Thymus (tissue), 14 donors: ENCODE measurements at places on chromosomes 2 and 18.

GRCh38 chr2:182814804-182815203 is 51.6 kb downstream of the FRZB start:
- no peak for DNase-seq

- no peak for DNase-seq
Measured at GRCh38 chr18:3401669-3402620, 48.0 kb upstream of the TGIF1 start.

GRCh38 chr2:162475661-162476060 is 131.7 kb downstream of the GCA start:
- no peak for DNase-seq

- DNase-seq, result no peak
Measured at GRCh38 chr2:111940333-111941196, 42.2 kb downstream of the MERTK start.

DNA sequence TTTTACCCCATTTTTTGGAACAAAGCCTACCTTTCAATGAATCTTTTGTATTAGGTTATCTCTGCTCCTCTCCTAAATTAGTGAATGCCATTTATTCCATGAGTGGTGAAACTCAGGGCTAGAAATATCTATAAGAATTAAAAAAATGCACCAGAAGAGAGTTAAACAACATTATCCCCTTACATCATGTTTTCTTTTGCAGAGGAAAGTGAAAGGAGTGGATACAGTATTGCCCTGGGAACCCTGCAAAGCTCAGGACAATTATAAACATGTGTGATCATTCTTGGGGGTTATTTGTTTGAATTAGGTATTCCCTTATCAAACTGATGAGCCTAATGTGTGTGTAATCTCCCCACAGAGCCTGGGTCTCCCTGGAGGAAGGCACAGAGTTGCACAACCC is 559.2 kb downstream of the RNF144A start:
- DNase-seq, result no peak

- no peak for DNase-seq
Measured at GRCh38 chr2:199855812-199856211, 4.8 kb upstream of the FTCDNL1 start.

DNA sequence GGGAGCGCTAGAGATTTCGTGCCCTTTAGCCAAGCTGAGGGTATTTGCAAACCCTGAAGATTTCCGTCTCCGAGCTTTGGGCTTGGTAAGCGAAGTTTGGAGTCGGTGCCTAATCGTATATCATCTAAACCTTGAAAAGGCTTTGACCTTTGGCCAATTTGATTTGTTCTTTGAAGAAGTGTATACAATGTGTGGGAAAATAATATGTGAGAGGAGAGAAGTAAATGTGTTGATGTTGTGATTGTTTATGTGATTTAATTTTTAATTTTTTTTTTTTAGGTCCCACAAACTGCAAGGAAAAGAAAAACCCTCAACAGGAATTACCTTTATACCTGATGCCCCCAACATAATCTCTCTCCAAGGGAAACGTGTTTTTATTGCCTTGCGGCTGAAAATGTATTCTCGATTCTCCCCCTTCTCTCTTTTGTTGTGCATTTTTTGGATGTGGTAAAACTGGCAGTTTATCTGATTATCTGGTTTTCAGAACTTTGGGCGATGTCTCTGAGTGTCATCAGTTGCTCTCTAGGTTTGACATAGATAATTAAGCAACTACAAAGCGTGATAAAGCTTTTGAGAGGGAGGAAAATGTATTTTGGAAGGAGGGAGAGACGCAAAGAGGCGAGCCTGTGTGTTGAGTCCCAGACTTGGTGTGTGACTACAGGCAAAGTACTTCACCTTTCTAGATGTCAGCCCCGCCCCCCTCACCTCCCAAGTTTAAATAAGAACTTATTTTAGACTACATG is 912 bp upstream of the FBXO11 start:
- peak; percentile 68 for DNase-seq

DNA sequence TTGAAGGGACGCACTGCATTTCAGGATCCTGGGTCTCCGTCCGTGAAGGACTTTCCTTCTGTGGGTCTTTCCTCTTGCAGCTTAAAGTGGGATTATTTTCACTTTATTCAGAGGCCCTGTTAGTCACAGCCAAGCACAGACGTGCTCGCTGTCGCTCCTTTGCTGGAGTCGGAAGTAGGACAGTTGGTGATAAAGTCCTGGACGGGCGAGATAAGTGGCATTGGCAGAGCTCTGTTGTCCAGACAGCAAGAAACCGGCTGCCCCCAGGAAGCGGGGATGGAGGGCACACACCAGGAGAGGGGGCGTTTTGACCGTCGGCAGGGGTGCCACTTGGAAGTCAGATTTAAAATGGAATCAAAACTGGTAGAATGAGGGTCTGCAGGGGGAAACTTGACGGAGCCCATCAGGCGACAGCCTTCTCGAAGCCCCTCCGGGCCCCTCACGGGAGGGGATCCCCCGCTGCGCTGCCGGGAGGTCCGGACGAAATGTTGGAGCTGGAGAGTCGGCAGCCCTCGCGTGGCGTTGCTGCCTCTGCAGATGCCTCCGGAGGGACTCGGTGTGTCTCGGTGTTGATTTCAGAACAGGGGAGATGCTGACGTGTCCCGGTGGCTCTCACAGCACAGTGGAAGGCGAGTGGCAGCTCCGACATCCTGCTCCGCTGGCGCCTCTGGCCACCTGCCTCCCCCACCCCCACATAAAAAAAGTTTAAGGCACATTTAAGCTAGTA is 124.2 kb downstream of the NFATC1 start:
- no peak for DNase-seq

DNA sequence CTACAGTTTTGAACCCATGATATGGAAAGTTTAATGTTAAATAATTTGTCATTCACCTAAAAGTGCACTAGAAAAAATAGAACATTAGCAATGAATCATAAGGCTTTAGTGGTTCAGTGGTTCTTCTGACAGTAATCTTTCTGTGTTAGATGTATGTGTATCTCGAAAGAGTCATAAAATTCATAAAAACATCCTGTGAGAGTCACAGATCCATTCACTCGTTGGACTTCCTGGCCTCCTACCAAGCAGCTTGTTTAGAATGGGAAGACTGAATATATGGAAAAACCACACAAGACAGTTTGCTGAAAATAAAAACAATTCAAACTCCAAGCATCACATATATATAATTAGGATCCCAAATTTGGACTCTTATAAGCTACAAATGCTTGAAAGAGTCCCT is 34.8 kb downstream of the ADNP2 start:
- DNase-seq, result no peak

- no peak for DNase-seq
Measured at GRCh38 chr2:157258520-157259326, 1.2 kb downstream of the GALNT5 start.

- no peak for DNase-seq
Measured at GRCh38 chr18:11909591-11910026, 1.5 kb upstream of the MPPE1 start.

DNA sequence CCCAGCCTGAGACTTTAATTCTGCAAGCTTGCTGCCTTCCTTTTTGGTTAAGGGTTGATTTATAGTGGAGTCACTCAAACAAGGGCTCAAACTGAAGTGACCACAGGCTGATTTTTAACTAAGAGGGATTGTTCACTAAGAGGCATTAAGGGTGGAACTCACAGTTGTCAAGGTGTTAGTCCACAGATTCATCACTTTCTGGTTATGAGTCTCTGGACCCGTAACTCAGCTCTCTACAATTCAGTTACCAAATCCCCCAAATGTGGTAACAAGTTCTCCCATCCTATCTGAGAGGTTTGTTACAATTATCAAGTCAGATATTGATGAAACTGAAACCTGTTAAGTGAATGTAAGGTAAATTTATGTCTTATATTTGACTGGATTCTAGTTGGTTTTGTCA is 185.9 kb upstream of the KLHL14 start:
- no peak for DNase-seq

DNA sequence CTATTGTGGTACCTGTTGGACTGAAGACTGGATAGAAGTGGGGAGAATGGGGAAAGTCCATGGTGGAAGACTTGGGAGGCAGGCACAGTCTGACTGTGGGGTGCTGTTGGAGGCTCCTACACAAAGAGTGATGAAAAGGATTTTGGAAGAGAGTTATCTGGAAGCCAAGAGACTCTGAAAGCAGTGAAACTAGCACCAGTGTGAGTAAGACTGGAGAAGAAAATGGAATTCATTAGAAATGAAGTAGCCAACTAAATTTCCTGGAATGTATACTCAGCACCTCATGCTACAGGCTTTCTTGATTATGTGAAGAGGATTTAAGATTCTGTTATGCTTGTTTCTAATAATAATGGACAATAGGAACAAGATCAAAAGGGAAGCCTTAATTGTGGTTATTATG is 27.7 kb downstream of the ELP2 start:
- no peak for DNase-seq

DNA sequence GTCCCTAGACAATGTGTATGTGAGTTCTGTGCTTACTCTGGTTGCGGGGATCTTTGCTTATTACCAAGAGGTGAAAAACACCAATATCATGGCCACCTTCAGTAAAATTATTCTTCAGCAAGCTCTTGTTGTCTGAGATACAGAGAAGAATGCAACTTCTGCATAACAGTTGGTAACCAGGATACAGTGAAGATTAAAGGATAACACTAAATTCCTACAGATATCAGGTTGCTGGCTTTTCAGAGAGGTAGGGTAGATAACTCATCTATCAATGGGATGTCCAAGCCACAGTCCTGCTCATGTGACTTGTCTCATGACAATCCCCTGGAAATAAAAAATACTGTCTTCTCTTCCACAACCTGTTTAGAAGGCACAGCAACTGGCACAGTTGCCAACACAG is 308.5 kb downstream of the TNS1 start:
- no peak for DNase-seq

DNA sequence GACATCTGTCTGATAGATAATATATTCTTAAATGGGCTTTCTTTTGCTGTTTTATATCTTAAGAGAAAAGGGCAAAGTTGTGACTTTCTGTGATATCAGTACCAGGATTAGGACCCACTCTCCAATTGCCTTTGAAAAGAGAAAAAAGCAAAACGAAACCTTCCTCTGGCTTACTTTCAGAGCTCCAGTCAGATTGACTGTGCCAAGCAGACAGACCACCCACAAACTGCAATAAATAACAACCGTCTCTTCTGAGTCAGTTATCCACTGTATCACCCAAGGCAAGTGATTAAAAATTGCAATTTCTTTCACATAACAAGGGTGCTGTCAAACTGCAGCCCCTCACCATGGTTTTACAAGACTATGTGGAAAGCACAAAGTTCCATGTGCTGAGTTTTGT is 230.5 kb upstream of the SETBP1 start:
- no peak for DNase-seq
